GM04504 (cell line): ENCODE measurements at places on chromosomes 2 and 18.

GRCh38 chr2:128330583-128330982, 11.9 kb upstream of the HS6ST1 start:
- no peak for DNase-seq

DNA sequence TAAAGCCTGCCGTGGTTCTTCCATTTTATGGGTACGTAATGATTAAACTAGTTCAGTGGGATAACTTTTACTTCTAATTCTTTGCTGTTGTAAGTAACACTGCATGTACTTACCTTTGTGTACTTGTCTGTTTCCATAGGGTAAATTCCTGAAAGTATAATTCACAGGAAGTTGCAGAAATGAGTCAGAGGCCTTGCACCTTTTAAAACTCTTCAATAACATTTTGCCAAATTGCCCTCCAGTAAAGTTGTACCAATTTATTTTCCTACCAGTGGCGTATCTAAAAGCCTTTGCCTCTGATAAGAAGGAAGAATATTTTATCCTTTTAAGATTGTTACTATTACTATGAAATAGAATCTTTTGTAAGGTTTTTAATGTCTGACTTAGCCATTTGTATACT, 65.1 kb downstream of the CAB39 start:
- no peak for DNase-seq

DNA sequence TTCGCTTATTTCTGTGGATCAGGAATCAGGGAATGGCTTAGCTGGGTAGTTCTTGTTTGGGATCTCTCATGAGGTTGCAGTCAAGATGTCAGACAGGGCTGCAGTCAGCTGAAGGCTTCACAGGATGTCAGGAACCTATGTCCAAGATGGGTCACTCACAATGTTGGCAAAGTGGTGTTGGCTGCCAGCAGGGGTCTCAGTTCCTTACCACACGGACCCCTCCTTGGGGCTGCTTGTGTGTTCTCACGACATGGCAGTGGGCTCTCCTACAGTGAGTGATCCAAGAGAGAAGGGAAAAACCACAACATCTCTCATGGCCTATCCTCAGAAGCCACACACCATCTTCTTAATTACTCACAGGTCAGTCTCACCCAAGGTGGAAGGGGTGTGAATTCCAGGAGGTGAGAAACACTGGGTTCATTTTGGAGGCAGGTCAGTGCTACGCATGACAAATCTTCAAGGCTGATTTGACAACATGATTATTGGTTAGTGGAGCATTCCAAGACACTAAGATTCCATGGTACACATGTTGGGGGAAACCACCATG, 1.3 kb upstream of the ANTXR1 start:
- no peak for DNase-seq

DNA sequence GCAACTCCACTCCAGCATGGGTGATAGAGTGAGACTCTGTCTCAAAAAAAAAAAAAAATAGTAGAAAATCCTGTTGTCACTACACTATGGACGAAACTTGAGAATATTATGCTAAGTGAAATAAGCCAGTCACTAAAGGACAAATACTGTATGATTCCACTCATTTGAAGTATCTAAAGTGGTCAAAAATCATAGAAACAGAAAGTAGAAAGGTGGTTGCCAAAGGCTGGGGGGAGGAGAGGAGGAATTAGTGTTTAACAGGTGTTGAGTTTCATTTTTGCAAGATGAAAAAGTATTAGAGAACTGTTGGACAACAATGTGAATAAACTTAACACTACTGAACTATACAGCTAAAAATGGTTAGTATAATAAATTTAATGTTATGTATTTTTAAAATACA, 18.8 kb upstream of the RMP24 start:
- no peak for DNase-seq

DNA sequence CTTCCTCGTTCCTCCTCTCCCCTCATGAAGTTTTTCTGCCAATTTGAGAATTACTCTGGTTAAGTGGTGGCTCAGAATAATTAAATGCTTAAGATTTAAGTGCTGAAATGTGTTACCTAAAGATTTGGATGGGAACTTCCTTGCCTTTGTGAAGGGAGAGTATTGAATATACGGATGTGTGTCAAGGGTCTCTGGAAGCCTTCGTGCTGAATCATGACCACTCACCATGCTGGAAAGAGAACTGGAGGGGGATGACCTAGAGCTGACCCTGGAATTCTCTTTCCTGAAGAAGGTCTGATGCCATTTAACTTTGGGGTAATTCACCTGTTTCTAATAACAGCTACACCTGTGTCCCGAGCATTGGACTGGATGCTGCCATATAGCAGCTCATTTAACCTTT, 2.2 kb downstream of the MOCOS start:
- DNase-seq: no peak

DNA sequence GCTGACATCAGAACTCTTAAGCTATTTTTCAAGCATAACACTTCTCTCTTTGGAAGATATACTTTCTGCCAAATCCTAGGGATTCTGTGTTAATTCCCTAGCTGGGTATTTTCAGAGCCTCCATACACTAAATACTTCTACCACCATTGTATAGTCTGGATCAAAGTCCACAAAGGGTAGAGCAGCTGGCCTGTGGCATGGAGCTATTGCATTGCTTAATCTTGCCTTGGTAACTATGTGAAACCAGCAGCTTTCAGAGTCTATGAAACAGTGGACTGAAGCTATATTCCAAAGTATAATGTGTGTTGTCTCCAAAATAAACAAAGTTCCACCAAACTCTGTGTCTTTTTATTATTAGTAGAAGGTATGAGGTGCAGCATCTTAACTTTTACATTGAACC, 296.9 kb upstream of the CDH19 start:
- DNase-seq: no peak

- no peak for DNase-seq
Observed at GRCh38 chr18:29307982-29308381, 1131.1 kb upstream of the CDH2 start.

GRCh38 chr2:28313220-28313784, 79.4 kb upstream of the FOSL2 start:
- no peak for DNase-seq

GRCh38 chr2:105746177-105747080, 1.7 kb downstream of the NCK2 start:
- DNase-seq: no peak

DNA sequence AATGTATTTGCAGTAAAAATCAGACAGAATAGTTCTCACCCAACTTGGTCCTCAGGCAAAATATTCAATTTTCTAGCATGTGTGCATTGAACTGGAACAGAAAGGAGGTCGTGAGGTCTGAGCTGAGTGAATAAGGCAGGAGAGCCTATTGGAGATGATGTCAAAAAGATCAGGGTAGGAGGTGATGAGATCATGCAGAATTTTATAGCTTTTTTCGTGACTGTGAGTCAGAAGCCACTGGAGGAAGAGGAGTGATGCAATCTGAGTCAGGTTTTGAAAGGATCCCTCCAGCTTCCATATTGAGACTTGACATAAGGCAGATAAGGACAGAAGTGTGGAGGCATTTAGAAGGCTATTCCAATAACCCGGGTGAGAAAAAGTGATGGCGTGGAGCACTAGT, 299.5 kb upstream of the SOX11 start:
- no peak for DNase-seq

GRCh38 chr2:106117882-106118684, 76.0 kb downstream of the UXS1 start:
- no peak for DNase-seq

DNA sequence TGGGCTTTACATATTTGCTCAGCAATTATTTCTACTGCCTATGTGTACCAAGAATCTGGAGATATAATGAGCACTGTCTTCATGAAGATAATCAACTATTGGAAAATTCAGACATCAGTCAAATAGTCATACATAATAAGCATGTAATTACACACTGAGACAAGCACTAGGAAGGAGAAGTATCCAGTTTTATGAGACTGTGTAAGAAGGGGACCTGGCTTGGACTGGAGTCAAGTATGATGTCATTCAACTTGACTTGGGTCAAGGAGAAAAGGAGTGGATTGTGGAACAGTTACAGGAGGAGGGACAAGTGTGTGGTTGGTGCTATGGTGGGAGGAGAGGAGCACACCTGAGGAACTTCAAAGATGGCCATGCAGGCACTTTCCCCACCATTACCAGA, 419.8 kb upstream of the TRIB2 start:
- no peak for DNase-seq

- DNase-seq: no peak
Observed at GRCh38 chr2:232211743-232212686, 166.5 kb upstream of the ALPP start.

DNA sequence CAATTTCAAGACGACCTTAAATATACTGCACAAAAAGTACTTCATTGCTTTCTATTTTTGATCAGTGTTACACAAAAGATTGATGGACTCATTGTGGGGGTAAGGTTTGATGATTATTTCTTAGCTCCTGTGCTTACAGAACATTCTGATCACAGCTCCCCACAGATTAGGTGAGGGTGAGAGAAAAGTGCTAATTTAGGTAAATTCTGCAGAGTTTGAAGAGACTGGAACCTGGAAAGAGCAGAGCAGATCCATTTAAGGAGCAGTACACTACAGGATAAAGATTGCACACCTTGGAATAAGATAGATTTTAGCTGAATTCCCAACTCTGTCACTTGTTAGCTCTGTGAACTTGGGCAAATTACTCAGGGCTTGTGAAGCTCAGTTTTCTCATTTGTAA, 291.9 kb upstream of the CDH7 start:
- DNase-seq: no peak

- no peak for DNase-seq
Observed at GRCh38 chr2:117587310-117587709, 227.2 kb upstream of the DDX18 start.

- no peak for DNase-seq
Observed at GRCh38 chr2:36482576-36483214, 115.3 kb downstream of the FEZ2 start.

GRCh38 chr2:2075875-2076529, 255.1 kb downstream of the MYT1L start:
- no peak for DNase-seq

- no peak for DNase-seq
Observed at GRCh38 chr18:36518839-36519238, 221.3 kb downstream of the FHOD3 start.

GRCh38 chr2:70938586-70938950, 2.9 kb downstream of the ATP6V1B1 start:
- DNase-seq: no peak

GRCh38 chr2:205699515-205700289, 17.4 kb downstream of the NRP2 start:
- DNase-seq: no peak

DNA sequence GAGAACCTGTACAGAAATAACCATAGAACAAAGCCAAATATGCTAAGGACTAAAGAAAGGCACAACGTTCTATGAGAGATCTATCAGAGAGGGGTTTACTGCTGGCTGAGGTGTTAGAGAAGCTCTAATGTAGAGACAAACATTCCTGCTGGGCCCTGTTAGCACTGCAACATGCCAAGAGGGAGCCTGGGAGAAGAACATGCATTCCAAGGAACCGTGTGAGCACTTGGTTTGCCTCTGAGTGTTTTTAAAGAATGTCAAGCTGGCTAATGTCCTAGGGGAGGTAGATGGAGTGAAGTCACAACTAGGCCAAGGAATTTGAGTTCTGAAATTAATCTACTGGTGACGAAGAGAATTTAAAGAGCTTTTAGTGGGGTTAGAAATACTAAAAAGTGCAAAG, 384.3 kb upstream of the LYPD1 start:
- DNase-seq: no peak
